ENCODE measurements at places on chromosomes 6 and 20. TPM values are rescaled to one million over a fixed set of nuclear protein-coding genes. Genes with fewer than 3 reads are reported as not detected.

Gene HS3ST5
- total RNA-seq, result not detected

Gene RAB44
- not detected for total RNA-seq

Gene DEF6
- total RNA-seq, result 234 TPM

Gene SAMD10
- 10.6 TPM for total RNA-seq

Gene DDX39B
- total RNA-seq, result 443 TPM

Data from naive thymus-derived CD4-positive, alpha-beta T cell (primary cell).